ENCODE measurements at places on chromosomes 4 and X.

GRCh38 chr4:53647547-53647946, 56.3 kb upstream of the LNX1 start:
- DNase-seq: no peak

DNA sequence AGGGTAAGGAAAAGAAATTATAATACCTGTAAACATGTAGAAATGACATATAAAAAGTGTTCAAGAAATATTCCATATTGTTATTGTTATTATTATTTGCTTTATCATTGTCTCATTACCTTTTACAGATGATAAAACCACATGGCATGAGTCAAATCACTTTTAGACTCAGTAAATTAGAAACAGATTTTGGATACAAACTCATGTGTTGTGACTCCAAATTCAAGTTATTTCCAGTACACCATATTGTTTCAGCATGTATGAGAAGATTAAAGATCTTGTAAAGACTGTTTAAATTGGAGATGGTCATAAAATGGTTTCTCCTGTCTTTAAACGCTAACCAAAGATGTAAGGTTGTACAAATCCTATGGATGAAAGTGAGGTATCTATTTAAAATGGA, 18.1 kb downstream of the PPP1R2C start:
- DNase-seq: no peak

- no peak for DNase-seq
Observed at GRCh38 chr4:165631208-165631894, 241.7 kb upstream of the TLL1 start.

- no peak for DNase-seq
Observed at GRCh38 chr4:93688978-93689377, 139.6 kb upstream of the ATOH1 start.

GRCh38 chr4:123943976-123944375, 547.4 kb downstream of the SPRY1 start:
- no peak for DNase-seq

DNA sequence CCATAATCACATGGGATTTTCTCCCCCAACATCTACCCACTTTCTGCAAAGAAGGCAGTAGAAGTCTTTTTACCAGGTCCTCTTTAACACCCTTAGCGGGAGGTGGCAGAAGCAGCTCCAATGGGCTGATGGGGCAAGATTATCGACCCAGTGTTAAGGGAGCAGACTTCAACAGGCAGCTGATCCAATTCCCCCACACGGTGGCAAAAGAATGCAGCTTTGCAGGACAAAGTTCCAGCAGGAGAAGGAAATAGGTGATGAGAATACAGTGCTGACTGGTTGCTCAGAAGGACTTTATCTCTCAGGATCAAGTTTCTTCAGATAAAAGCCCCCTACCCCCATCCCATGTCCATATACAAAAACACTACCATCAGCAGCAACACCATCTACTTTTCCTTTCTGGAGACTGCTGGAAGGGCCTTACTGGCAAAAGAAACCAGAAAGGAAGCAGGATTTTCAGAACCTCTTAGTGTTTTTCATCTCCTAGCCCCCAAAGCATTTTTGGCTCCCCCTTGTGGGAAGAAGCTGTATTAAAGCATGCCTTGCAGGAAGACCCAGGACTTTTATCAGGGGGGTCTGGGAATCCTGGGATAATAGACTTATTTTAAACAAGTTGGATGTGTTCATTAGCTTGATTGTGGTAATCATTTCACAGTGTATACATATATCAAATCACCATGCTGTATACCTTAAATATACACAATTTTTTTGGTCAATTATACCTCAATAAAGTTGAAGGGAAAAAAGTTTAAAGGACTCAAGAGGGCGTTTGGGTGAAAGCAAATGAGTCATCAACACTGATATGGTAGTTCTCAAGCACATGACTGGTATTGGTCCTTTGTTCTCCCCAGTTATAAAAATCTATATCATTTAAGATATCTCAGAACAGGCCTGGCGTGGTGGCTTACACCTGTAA, 146.4 kb downstream of the GPC3 start:
- DNase-seq: no peak

DNA sequence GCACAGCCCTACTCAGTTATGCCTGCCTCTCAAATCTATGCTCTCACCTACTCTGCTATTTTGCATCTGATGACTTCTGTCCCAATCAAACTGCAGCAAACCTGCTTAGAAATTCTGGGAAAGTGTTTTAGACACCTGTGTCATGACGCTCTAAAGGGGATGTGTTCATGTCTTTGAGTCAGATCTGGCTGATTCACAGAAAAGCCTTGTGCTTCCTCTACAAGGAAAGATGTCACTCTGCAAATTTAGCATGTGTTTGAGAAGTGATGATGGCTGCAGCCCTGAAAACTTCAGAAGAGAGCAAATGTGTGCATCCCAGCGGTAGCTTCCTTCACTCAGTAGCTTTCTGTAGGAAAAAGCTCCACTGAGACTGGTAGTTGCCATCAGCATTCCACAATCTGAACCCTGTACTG, 235.4 kb downstream of the MGST2 start:
- no peak for DNase-seq

DNA sequence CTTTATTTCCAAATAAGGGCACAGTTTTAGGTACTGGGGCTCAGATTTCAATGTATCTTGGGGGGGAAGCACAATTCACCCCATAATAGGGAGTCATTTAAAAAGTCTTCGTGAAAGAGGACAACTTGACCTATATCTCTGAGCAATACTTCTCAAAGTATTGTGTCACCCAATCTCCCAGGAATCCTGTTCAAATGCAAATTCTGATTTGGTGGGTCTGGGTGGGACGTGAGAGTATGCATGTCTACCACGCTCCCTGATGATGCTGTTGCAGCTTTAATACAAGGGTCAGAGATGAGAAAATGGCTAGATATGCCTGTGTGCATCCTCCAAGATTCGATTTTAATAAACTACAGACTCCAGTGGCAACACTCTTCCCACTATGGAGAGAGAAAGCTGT, 514.8 kb downstream of the BCOR start:
- no peak for DNase-seq

DNA sequence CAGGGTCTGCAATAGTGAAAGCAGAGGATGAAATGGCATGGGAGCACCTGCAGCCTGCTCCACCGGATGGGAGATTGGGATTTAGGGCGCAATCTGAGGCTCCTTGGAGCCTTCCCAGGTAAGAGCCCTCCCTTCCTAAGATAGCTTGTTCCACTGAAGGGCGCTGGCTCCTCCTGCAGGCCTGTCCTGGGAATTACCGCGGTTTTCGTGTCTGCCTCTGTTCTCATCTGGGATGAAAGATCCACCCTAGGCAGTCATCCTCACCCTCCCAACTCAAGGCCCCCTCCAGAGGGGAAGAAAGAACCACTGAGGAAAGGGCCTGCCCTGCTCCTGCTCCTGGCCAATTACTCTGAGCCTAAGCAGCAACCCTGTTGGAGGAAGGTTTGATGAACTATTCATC, 547.5 kb downstream of the SMARCA1 start:
- no peak for DNase-seq

- no peak for DNase-seq
Observed at GRCh38 chrX:15143050-15143824, 126.6 kb downstream of the ASB9 start.

- DNase-seq: no peak
Observed at GRCh38 chr4:8866828-8867623, 4.6 kb downstream of the HMX1 start.

DNA sequence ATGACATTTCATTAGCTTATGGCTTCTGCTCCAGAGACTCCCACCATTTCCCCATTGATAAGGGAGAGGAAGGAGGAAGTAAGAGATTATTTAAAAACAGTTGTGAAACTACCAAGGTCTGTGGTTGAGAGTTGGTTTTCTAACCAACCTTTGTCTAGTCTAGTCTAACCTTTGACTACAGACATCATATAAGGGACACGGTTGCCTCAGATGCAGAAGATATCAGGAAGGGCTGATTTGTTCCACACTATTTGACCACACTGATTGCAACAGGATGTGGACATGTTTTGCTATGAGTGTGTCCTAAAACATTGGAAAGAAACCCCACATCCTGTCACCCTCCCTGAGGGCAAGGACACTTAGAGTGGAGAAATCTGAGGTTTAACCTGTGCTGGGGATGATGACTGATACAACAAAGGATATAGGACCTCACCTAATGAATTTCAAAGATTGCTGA, 53.0 kb downstream of the COQ2 start:
- no peak for DNase-seq

GRCh38 chrX:46645614-46646013, 72.0 kb downstream of the CHST7 start:
- DNase-seq: no peak

Data from substantia nigra (tissue), 51 donors.